ENCODE measurements at places on chromosomes 6 and 20.

DNA sequence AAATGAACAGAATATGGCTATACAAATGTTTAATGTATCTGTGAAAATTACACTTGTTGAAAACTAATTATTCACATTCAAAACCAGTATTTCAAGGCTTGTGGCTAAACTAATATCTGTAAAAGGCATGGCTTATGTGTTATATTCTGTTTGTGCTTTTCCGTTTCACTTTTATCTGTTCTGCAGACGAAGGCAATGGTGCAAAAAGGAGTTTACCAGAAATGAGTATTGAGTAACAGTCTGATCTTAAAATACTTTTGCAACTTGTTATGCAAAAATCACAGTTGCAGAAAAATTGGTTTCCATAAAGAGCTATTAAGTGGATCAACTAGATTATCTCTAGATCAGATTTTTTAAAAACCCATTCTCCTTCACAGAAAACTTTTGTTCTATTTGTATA lies 9.4 kb upstream of the STX11 start:
- DNase-seq: no peak

- DNase-seq: peak; percentile 42
Measured at GRCh38 chr20:36908603-36909002, 32.7 kb downstream of the TLDC2 start.

GRCh38 chr6:109457562-109457996 lies 2.0 kb upstream of the MICAL1 start:
- DNase-seq: peak; percentile 49

DNA sequence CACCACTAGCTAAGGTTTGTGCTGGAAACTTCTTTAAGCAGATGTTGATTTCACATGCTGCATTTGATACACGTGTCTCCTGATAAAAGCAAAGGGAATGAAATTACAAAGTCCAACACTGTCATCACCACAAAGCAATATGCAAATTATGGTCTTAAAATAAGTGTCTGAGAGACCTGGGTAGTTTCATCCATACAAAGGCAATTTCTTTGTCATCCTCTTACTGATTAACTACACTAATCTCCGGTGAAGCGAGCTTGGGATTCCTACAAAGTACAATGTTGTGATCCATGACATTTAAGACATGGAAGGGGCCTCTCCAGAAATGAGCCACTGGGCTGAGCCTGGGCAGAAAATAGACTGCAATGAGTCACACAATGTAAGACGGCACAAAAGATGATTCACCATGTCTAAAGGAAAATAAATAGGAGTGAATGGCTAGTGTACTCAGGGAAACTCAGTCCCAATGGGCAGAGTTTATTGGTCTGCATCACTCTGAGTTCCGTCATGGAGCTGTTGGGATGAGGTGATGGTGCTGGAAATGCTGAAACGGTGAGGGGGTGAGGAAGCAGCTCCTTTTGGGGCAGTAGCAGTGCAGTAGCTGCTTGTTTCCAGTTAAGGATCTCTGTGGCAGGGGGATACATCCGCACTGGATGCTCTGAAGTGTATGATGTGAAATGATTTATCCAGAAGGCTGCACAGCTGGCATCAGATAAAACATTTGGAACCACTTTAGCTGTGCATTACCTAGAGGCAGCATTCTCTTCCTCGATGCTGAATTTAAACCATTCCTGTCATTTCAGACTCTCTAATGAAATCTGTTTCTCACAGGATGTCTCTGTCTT lies 103.3 kb downstream of the IBTK start:
- no peak for DNase-seq

- DNase-seq: no peak
Measured at GRCh38 chr6:39688494-39688893, 36.7 kb downstream of the KIF6 start.

GRCh38 chr6:134373993-134374392 lies 56.1 kb upstream of the SGK1 start:
- DNase-seq: no peak

GRCh38 chr20:750801-751200 lies 17.5 kb downstream of the SLC52A3 start:
- no peak for DNase-seq

DNA sequence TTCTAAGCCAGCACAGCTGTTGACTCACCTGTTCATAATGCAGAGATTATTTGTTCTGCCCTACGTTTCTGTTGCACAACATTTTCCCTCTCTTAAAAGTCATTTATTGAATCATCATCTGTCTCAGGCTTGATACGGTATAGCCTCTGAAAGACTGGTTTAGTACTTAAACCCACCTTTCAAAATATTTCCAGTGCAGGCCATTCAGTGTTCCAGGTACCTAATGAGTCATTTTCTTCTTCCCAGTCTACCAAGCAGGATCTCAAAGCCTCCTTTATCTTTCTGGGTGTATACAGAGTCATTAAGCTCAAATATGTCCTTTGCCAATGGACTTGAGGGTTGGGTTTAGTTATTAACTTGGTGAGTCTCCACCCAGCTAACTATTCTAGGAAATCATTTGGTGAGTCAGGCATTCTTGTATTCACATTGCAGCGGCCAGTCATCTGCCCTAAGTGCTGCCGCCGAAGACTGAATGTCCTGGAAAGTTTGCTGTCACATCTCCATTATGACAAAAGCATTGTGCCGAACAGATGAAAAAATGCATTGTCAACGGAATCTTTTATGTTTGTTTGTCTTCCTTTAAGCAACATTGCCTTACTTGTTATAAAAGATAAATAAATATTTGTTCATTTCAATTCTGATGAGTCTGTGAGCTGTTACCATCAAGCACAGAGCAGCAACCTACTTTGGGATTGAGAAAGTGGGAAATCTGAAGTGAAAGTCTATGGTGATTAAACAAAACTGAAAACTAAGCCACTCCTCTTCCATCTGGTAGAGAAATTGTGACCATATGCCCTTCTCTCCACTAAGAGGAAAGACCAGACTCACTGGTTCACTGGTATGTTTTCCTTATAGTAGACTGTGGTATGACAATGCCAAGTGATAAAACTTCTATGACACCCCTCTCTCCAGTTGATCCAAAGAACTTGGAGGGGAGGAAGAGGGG lies 14.3 kb upstream of the FAM135A start:
- DNase-seq: no peak

DNA sequence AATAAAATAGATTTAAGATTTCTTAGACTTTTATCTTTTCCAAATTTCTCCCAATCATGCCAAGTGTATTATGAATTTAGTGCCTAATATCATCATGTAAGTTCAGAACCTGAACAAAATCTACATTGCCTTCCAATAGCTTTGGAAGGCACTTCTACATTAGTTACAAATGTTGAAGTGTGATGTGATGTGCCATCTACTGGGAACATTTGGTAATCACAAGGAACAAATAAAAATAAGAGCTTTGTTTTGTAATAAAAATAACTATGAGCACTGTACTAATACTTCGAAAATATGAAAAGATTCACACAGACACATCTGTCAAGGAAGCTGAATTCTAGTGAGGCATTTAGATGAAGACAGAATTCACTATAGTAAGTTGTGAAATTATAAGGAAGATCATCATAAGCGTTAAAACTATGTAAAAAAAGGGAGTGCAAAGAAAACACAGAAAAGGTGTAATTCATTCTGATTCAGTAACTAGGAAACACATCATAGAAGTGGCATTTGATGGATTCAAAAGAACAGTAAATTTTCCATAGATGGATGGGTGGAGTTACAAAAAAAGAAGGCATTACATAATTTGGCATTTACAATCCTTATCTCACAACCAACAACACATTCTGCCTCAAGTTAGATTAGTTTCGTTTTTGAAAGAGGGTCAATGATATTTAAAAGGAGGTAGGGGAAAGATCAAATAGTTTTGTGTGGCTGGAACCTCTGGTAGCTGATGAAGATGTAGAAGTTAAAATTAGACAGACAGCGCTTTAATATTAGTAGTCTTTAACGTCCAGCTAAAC lies 161.0 kb downstream of the ASCC3 start:
- DNase-seq: peak; percentile 2

Data from right lung (tissue), 10 donors.